ENCODE measurements at places on chromosomes 11 and 22.

DNA sequence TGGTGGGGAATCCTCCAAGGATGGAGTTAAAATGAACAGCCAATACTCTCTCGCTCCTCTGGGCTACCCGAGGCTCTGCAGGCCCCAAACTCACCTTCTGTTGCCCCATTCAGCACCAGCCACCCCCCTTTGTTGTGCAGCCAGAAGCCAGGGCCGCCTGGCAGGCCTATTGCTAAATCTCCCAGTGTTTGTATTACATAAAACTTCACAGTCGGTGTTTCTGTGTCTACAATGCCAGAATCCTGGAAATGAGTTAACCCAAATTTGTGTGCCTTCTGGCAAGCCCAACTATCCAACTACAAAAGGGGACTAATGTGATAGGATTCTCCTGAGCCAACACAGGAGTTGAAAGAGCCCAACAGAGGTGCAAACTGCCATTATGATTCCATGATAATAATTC lies 9.3 kb downstream of the KCNJ5 start:
- no peak for DNase-seq

DNA sequence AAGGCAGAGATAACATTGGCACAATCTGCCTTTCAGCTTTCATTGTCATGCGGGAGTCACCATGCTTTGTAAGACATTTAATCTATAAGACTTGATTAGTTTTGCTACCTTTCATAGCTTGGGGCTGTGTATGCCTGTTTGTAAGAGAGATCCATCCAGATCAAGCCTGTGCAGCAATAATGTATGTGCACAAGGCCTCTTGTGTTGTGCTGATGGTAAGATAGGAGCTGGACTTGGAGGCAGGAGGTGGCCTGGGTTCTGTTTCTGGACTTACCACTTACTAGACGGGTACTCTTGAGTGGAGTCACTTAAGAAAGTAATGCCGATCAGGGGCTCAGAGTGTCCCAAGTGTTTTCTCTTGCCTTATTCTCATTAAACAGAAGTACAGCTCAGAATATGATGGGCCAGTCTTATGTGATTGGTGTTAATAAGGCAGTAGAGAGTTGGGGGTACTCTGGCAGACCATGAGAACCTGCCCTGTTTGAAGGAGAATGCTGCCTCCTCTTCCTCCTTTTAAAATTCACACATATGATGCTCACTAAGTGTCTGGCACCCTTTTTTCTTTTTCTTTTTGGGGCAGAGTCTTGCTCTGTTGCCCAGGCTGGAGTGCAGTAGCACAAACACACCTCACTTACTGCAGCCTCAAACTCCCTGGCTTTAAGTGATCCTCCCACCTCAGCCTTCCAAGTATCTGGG lies 30.9 kb downstream of the PTPRJ start:
- no peak for DNase-seq

DNA sequence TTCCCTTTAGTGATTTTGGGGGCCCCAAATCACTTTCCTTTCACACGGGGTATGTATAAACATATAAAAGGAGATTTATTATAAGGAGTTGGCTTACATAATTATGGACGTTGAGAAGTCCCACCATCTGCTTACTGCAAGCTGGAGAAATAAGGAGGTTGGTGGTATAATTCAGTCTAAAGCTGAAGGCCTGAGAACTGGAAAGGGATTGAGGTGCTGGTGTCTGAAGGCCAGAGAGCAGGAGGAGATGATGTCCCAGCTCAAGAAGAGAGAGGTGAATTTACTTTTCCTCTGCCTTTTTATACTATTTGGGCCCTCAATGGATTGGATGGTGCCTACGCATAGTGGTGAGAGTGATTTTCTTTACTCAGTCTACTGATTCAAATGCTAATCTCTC lies 1.3 kb upstream of the ZNF202 start:
- DNase-seq = no peak

- no peak for DNase-seq
These were observed 206.8 kb upstream of the CADM1 start for GRCh38 chr11:115710980-115711379.

All from H4 (cell line).